ENCODE measurements at places on chromosomes 4 and X.

- DNase-seq: no peak
These were observed 78.0 kb downstream of the NAA11 start for GRCh38 chr4:79247695-79248394.

GRCh38 chr4:42750091-42750490, 93.2 kb upstream of the ATP8A1 start:
- no peak for DNase-seq

GRCh38 chrX:27086237-27086636, 376.9 kb downstream of the PPP4R3C start:
- DNase-seq: no peak

GRCh38 chr4:100632163-100632562, 114.3 kb upstream of the EMCN start:
- no peak for DNase-seq

DNA sequence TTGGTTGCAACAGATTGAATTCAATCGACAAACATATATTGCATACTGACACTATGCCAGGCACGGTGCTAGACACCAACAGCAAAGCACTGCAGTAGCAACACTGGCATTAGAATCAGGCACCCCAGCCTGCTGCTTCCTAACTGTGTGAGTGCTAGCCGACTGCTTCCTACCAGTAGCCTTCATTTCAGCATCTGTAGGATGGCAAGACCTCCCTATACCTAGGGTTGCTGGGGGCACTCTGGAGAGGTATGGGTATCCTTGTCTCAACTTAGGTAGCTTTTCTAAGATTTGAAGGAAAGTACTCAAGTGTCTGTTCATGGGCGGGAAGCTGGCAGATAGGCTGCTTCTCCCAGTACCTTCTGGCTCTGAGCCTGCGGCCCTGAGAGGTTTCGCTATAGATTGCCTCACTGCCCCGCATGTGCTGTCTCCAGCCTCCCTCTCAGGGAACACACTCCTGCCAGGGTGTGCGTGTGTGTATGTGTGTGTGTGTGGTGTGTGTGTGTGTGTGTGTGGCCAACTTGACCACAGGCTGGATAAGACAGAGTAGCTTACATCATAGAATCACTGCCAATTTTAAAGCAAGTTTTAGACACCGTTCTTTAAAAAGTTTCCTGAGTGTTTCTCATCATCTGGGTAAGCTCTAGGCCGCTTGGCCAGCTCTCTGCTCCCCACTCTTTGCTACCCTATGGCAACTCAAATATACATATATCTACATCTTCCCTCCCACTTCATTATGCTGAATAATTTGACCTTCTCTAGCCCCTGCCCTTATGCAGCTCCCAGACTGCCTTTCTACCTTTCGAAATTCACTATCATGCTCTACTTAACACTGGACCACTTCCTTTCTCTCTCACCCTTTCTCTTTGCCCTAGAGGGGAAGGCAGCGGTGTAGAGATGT, 97.0 kb upstream of the PJA1 start:
- DNase-seq: no peak

GRCh38 chr4:145796346-145796745, 116.4 kb downstream of the C4orf51 start:
- DNase-seq: no peak

Data from stimulated activated CD4-positive, alpha-beta T cell treated with anti-CD3 and anti-CD28 coated beads, Interleukin-1b, Interleukin-23, amount 100 ng/mL, for 1 hour (primary cell).